ENCODE measurements at places on chromosomes 12 and 14. TPM values are rescaled to one million over a fixed set of nuclear protein-coding genes. Genes with fewer than 3 reads are reported as not detected.

Gene SLC6A12
- not detected for total RNA-seq

DNA sequence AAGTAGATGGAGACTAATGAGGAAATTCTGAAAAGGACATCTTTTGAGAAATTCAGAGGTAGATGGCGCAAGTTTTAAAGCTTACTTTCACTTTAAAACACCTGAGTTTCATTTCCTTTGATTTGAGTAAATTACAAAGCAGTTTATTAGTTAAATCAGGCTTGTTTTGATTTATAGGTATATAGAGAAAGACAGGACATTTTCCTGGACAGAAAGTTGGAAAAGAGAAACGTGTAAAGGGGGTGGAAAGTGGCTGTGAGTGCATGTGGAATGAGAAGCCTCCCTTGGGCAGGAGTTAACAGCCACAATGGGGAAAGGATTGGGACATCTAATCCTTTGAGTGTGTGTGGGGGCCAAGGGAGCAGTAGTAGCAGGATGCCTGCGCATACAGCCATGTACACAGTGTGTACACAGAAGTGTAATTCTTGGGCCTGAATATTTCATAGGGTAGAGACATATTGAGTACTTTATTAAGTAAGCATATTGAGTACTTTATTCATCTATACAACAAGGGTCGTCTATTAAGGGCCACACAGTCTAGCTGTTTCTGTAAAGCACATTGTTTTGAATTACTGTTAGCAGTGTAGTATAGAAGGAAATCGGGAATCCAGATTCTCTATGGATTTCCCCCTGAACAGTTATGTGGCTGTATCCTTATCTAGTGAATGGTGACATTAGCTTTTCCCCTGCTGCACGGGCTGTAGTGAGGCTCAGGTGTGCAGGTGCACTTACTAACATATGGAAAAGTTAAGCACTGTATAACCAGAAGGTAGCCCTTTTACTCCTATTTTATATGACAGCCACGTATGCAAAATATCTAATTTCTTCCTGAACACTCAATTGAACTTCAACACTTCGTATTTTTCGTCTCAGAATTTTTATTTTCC is 19.1 kb downstream of the MARK3 start:
- DNase-seq = no peak

DNA sequence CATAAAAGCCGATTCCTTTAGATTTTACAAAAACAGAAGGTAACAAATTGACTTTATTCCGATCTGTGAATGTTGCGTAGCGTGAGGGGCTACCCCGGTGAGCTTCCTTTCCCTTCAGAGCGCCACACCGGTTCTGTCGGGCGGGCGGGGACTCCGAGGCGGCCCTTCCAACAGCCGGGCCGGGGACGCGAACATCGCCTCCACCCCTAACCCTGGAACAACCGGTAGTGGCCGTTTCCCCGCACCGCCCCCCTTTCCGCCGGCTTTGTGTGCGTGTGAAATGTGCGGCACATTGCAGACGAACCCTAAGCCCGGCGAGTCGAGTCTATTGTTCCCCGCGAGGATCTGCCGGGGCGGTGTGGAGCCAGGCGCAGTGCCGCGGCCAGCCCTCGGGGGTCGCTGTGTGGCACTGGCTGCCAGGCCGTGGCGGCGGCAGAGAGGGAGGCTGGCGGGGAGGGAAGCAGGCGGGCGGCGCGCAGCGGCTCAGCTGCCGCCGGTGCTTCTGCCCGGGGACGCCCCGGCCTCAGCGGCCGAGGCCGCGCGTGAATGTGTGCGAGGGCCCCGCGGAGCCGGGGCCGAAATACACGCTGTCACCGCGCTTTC is 775 bp upstream of the ARID2 start:
- DNase-seq = peak; percentile 91

Gene MYF6
- total RNA-seq = not detected

- no peak for DNase-seq
Observed at GRCh38 chr12:14326699-14327098, 38.8 kb upstream of the ATF7IP start.

Gene RIPK3
- 11.1 TPM for total RNA-seq

DNA sequence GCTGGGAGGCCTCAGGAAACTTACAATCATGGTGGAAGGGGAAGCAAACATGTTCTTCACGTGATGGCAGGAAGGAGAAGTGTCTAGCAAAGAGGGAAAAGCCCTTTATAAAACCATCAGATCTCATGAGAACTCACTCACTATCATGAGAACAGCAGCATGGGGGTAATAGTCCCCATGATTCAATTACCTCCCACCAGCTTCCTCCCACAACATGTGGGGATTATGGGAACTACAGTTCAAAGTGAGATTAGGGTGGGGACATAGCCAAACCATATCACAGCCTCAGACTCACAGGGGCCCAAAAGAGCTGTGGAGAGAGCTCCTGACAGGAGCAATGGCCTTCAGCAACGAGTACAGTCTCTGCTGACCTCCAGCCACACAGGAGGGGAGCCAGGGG is 151.4 kb downstream of the GXYLT1 start:
- DNase-seq = no peak

DNA sequence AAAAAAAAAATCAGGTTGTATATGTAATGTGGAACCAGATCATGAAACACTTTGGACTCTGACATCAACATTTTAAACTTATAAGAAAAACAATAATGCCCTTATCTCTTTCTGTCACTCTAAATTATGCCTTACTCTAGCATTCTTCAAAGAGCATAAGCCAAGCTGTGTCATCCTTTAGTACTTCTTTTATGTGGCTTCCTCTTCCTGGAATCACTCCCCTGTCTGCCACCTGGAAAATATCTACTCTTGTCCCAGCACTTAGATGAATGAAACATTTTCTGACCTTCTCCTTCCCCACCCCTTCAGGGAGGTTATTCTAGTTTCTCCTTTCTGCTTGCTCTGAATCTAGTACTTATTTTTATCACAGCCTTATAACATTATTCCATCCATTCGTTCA is 101.2 kb downstream of the CNTN1 start:
- DNase-seq = no peak

GRCh38 chr14:39217214-39217879 is 16.4 kb upstream of the MIA2 start:
- no peak for DNase-seq

Gene CFAP73
- 0.45 TPM for total RNA-seq

DNA sequence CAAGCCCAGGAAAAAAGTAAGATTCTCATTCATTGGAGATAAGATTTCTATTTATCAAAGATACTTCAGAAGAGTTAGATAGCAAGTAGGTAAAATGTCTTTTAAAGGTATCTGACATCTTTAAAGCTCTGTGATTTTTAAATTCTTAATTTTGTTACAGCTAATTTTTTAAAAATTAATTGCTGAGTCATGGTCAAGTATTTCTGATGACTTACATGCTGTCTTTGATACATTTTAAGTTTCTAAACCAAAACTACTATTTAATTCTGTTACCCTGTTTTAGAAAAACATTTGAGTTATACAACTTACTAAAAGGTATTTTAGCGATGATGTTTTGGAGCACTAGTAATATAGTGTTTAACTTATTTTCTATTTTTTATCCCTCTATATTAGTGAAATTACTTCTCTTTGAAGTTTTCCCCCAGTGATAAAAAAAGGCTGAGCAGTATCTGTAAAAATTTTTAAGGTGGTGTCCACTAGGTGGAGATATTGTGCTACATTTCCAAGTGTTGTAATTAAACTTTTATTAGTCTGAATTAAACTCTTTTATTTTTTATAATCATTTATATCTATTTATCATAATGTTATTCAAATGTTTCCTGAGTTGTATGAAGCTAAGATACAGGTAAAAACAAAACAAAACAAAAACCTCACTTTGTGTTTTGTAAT is 11.5 kb downstream of the ALG10 start:
- DNase-seq = no peak

DNA sequence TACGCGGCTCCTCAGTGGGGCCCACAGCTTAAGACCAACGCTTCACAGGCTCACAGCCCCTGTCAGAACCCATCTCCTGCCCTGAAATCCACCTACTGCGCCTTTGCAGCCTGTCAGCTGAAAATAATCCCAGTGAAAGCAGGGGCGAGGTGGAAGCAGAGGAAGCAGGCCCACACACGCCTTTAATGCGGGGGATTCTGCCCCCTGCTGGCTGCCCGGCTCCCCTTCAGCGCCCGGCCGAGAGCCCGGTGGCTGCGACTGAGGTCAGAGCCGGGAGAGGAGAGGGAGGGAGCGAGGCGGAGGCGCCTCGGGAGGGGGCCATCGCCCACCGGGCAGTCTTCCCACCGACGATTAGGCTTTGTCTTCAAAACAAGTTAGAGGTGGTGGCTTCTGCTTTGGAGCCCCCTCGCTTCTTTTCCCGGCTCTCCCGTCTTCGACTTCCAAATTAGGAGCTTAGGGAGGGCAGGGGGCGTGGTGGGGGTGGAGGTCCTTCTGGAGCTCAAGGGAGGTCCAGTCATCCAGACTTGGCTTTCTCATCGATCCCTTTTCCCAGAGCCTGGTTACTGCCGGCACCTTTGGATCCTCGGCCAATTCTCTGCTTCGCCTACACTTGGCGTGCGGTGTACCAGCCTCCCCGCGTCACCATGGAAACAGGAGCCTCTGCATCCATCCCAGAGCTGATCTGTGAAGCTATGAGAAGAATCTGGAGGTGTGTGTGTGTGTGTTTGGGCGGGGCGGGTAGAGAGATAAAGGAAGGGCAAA is 25.2 kb upstream of the RND1 start:
- peak; percentile 87 for DNase-seq

DNA sequence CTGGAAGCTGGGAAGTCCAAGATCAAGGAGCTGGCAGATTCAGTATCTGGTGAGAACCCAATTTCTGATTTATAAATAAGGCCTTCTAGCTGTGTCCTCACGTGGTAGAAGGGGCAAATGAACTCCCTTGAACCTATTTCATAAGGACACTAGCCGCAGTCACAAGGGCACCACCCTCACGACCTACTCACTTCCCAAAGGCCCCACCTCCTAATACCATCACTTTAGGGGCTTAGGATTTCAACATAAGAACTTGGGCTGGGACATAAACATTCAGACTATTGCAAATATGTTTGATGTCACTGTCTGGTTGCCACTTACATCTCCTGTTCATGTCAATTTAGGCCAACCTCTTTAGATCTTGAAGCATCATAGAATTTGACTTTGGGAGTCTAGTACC is 10.8 kb upstream of the CNIH1 start:
- no peak for DNase-seq

Gene SCNN1A
- 2.8 TPM for total RNA-seq

Gene TCL1B
- not detected for total RNA-seq

DNA sequence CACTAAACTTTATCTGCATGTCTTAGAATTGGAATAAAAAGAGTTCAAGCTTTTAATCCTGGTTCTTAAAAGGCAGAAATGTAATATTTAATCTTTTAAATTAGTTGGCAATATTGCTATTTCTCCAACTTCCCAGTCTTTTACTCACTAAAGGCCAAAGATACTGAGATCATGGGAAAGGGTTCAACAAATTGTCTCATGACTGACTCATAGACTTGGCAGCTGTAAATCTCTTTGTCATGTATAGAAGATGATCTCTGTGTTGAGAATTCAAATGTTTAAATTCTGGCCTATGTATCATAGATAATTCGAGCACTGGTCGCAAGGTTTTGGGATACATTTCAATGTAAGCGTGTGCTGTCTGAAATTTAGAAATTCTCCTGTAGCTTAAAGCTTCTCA is 40.1 kb upstream of the STRAP start:
- DNase-seq = no peak

GRCh38 chr14:79575032-79575431 is 636.3 kb downstream of the DIO2 start:
- DNase-seq = no peak

Gene RND1
- 10.4 TPM for total RNA-seq

- no peak for DNase-seq
Observed at GRCh38 chr12:114943601-114944000, 259.6 kb upstream of the TBX3 start.

GRCh38 chr12:77104792-77105191 is 39.4 kb upstream of the E2F7 start:
- no peak for DNase-seq

Gene PROX2
- total RNA-seq = 0.23 TPM

DNA sequence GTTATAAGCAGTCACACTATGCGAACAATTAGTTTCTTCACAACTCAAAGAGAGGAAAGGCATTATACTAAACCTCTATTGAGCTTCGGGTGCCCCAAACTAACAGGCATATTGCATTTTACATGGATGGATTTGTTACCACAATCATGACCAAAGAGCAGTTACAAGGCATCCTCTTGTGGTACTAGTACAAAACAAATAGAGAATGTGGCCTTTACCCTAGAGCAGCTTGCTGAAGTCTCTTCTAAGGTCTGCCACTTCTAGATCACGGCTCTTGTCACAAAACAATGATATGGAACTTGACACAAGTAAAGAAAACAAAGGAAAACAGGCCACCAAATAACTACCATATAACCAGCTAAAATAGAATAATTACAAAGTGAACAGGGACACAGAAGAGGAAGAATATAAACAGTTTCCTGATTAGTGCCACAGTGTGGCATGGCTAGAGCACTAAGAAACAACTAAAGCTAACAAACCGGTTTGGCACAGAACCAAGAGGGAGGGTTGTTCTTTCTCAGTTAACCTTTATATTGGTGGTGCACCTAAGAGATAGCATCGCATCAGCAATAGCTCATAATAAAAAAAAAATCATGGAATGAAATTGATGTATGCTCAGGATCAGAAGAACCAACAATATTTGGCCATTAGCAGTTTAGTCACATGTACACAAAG is 209.7 kb upstream of the ATP2B1 start:
- no peak for DNase-seq

Gene GAS2L3
- 12.3 TPM for total RNA-seq

GRCh38 chr12:121797937-121798786 is 4.7 kb upstream of the RHOF start:
- DNase-seq = no peak

Gene KCNH3
- total RNA-seq = 0.39 TPM

Gene CNTN1
- total RNA-seq = not detected

DNA sequence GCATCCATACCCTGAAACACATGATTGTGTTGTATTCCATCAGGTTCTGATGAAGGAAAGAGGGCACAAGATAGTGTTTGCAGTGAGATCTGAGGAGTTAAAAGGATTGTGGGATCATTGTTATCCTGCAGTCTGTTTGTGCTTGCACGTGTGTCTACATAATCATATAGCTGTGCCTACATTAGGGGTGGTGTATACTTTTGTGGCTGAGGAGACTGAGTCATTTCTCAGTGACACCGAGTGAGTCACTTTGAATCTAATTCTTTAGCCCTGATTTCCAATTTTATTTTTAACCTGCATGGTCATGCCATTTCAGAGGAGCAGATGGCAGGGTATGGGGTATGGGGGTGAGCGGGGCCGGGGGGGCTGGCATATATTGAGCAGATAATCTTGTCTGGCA is 133.2 kb downstream of the ANO4 start:
- DNase-seq = no peak

GRCh38 chr12:82517027-82517426 is 158.7 kb downstream of the METTL25 start:
- DNase-seq = no peak

GRCh38 chr12:27334042-27334720 is 1.5 kb downstream of the BMAL2 start:
- no peak for DNase-seq

Gene FAIM2
- 0.78 TPM for total RNA-seq

GRCh38 chr12:22874151-22874550 is 249.2 kb downstream of the ETNK1 start:
- no peak for DNase-seq

Gene GLIPR1L1
- total RNA-seq = not detected

- no peak for DNase-seq
Observed at GRCh38 chr14:101001311-101002069, 98.0 kb upstream of the RTL1 start.

- DNase-seq = peak; percentile 70
Observed at GRCh38 chr14:102235275-102235897, 69.6 kb downstream of the MOK start.

- no peak for DNase-seq
Observed at GRCh38 chr14:102182936-102183619, 43.4 kb downstream of the WDR20 start.

Gene SERPINA3
- total RNA-seq = not detected

Gene CLMN
- total RNA-seq = 6.9 TPM

Measured in activated naive CD4-positive, alpha-beta T cell treated with anti-CD3 and anti-CD28 coated beads, Interleukin-2, amount 50 U/mL, for 72 hours (primary cell).